ENCODE measurements at places on chromosomes 4 and X. TPM values are rescaled to one million over a fixed set of nuclear protein-coding genes. Genes with fewer than 3 reads are reported as not detected.

GRCh38 chrX:117645639-117646038, 471.0 kb downstream of the KLHL13 start:
- peak; percentile 2 for DNase-seq

The BEND2 gene
- total RNA-seq: not detected

GRCh38 chrX:54492340-54492739, 3.7 kb downstream of the FGD1 start:
- no peak for DNase-seq

GRCh38 chr4:66376921-66377320, 706.6 kb upstream of the EPHA5 start:
- no peak for DNase-seq

- DNase-seq: peak; percentile 58
These were observed 40.0 kb upstream of the IRF2 start for GRCh38 chr4:184514121-184514988.

DNA sequence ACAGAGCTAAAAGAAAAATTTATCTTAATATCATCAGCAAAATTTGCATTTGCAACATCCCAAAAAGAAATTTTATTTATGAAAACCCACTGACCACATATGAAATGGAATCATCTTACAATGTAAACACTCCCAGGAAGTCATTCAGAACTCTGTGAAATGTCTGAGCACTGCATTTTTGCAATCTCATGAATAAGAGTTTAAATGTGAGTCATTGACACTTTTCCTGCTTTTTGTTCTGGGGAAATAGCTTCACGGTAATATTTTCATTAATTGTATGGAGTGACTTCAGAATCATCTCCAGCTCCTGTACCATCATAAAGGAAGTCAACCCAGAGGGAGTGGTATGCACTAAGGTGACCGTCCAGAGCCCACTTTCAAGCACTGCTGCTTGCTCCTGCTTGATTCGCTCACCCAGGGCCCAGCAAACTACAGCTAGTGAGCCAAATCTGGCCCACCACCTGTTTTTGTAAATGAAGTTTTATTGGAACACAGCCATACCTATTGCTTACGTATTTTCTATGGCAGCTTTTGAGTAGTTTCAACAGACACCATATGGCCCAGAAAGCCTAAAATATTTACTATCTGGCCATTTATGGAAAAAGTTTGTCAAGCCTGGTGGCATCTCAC, 17.2 kb downstream of the EDNRA start:
- DNase-seq: peak; percentile 91

The KIF4A gene
- 66.9 TPM for total RNA-seq

The TKTL2 gene
- not detected for total RNA-seq

DNA sequence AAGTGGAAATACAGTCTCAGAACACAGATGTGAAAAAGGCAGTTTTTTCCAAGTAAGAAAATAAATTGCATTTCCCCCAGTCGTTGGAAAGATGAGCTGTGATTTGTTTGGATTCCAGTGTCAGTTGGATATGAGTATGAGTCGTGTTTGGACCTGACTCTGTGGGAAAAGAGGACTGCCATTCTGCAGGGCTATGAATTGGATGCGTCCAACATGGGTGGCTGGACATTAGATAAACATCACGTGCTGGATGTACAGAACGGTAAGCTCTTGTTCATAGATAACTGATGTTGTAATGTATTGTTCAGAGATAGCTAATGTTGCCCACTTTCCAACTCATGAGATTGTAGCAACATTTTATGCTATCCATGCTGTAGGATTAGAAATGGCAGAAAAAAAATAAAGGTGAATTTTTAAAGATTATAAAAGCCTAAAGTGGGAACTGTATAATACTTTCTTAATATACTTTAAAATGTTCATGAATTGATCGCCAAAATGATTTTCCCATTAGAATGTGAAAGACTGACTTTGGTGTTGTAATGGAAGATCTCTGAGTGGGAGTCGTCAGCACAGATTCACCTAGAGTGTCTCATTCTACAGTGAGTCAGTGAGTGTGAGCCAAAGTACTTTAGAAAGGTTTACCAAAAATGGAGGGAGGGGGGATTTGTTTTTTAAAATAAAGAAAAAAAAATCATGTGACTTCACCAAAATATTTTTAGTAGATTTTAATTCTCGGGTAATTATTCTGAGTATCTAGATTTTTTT, 178.7 kb downstream of the DCTD start:
- no peak for DNase-seq

GRCh38 chrX:70030301-70030767, 19.4 kb downstream of the AWAT2 start:
- DNase-seq: peak; percentile 75

- DNase-seq: no peak
These were observed 434.3 kb upstream of the RASGEF1B start for GRCh38 chr4:81905971-81906370.

The ADGRL3 gene
- not detected for total RNA-seq

GRCh38 chr4:38111024-38111423, 150.8 kb downstream of the PTTG2 start:
- DNase-seq: no peak

DNA sequence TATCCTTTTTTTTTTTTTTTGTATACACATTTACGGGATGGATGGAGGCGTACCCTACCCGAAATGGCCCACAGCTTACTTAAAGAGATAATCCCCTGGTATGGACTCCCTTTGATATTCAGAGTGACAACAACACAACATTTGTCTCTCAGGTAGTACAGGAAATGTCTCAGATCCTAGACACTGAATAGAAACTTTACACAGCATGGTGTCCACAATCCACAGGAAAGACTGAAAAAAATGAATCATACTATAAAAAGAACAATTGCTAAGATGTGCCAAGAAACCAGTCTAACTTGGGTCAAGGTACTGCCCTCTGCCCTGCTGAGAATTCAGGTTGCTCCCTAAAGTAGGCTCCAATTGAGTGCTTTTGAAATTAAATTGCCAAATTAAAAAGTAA, 100.8 kb upstream of the LANCL3 start:
- no peak for DNase-seq

- DNase-seq: no peak
These were observed 72.0 kb downstream of the ING2 start for GRCh38 chr4:183576701-183577404.

The ASB11 gene
- total RNA-seq: 0.44 TPM

GRCh38 chrX:1416327-1416784, 24.4 kb upstream of the SLC25A6 start:
- no peak for DNase-seq

GRCh38 chrX:1435241-1435895, 17.3 kb downstream of the ASMTL start:
- no peak for DNase-seq

GRCh38 chr4:120088507-120088906, 21.9 kb upstream of the MAD2L1 start:
- no peak for DNase-seq

The MAGEA2B gene
- not detected for total RNA-seq

All from A673 (cell line).